ENCODE measurements at places on chromosomes 7 and 10.

DNA sequence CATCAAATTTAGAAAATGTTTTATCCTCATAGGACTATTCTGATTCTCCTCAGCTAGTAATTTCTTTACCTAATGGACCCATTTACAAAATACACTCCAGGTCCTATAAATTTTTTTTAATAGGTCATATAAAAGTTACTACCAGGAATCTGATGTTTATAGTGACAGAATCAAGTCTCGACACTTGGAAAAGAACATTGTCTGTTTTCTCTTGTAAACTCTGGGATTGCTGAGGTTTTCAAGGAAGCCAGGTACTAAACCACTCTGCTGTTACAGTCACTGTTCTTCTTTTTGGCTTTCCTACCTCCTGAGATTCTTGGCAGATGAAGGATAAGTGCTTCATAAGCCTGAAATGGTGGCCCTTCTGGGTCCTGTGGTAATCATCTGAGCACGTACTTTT, 493.1 kb downstream of the AUTS2 start:
- DNase-seq = no peak

GRCh38 chr7:21507627-21508343, 35.1 kb upstream of the DNAH11 start:
- no peak for DNase-seq

DNA sequence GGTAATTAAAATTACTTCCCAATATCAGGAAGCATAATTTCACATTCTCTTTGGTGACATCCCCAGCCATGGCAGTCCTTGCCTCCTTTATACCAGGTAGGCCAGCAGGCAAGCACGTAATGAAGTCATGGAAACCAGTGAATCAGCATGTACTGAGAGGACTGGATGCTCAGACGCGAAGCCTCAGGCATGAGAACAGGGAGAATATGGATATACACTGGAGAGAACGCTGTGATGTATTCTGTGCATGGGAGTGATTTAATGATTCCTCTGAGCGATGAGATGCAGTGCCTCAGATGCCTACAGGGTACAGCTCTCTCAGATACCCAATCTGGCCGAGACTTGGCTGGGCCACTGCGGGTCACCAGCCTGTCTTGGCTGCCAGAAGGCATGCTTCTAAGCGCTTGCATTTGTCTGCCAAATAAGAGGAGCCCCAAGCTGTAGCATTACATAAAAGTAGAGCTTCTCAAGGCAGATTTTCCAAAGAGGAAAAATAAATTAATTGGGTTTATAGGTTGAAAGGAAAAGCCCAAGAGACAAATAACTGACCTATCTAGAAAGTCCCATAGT, 238.1 kb downstream of the RELN start:
- no peak for DNase-seq

DNA sequence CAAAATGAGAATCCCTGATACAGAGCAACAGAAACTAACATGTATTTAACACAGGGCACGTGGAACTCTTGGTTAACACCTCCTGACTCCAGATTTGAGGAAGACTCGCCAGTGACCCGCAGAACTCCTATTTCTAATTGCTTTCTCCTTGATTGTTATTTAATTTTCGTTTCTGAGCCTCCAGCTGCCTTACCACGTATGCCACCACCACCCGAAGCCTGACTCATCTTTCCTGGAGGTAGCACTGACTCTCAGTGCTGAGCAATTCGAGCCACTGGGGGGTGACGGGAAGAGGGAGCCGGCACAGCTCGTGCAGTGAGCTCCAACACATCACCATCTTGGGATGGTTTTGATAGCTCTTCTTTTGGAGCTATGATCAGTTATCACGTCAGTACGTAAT, 273.9 kb upstream of the MGMT start:
- DNase-seq = no peak

DNA sequence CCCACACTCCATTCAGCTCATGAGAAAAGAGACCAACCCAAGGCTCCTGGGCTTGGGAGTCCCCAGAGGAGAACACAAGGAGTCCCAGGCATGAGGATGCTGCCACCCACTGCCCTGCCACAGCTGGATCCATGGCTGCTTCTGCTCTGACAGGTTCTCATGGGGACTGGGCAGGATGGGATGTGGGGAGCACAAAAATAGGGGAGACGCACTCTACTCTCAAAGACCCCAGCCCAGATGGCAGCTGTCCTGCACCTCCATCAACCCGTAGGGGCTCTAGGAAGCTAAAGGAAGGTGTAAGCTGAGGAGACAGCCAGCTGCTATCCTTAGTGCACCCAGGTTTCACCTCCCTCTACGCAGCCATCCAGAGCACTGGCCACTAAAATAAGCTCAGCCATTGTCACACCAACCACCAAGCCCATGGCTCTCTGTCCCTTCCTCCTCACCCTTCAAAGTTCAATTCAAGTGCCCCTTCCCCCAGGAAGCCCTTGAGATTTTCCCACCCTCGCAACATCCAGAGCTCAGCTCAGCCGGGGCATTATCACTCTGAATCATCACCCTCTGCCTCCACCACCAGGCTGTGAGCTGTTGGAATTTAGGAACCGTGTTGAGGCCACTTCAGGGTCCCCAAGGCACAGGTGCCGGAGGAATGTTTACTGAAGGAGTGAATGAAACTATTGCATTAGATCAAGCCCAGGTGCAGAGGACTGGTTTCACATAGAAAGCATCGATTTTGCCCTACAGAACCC, 142.1 kb downstream of the GRID1 start:
- no peak for DNase-seq

DNA sequence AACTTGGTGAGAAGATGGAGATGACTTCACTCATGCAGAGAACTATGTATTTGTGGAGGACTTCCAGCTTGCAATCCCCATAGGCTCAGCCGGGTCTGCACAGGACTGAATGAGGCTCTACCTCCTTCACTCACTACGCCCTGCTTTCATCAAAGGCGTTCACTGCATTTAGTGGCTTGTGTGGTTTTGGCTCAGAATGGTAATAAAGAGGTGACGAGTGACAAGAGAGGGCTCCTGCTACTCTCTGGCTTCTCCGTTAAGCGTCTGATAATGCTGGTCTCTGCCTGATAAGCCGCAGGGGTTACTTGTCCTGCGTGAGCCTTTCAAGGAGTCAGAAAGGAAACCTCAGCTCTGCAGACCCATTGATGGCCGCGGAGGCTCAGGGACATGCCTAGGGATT, 343.4 kb downstream of the PRPF18 start:
- DNase-seq = no peak

GRCh38 chr10:51257511-51258248, 183.4 kb downstream of the PRKG1 start:
- DNase-seq = no peak

- no peak for DNase-seq
These were observed 37.3 kb downstream of the SLC16A9 start for GRCh38 chr10:59672150-59672875.

DNA sequence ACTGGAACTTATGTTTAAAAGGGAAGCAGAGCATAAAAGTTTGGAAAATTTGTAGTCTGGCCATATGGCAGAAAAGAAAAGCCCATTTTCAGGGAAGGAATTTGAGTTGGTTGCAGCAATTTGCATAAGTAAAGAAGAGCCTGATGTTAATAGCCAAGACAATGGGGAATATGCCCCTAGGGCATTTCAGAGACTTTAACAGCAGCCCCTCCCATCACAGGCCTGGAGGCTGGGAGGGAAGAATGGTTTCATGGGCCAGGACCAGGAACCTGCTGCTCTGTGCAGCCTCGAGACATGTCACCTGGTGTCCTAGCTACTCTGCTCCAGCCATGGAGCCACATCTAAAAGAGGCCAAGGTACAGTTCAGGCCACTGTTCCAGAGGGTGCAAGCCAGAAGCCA, 35.3 kb downstream of the HTR7 start:
- DNase-seq = no peak

DNA sequence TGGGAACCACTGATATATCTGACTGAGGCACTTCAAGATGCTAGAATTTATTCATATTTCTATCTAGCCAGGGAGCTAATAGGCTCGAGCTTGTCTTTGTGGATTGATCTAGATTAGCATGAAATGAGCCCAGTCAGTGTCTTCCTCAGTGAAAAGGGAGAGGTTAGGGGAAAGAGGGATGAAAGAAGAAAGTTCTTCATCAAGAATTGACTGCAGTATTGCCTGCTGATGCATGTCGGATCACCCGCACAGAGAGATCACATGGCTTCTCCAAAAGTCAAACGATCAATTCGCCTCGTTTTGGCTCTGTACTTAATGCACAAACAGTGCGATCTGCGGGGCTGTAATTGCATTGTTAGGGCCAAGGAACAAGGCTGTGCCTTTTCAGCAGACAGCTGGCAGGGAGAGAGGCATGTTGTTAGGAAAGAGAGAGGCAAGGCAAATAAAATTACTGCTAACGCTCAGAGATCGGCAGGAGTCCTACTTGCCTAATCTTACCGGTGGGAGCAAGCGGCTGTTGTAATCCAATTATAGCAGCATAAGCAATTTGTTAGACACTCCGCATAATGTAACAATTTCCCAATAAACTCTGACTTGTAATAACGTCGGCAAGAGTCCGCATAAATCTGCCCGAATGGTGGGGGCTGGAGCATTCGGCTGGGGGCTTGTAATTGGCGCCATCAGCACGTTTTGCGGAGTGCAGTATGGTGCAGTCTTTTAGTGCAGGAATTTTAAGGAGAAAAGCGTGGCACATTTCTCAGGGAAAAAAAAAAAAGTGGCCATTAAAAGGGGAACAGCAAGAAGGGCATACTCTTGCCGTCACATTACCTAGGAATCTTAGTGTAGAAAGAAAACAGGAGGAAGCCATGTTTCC, 102.1 kb downstream of the POLL start:
- no peak for DNase-seq

DNA sequence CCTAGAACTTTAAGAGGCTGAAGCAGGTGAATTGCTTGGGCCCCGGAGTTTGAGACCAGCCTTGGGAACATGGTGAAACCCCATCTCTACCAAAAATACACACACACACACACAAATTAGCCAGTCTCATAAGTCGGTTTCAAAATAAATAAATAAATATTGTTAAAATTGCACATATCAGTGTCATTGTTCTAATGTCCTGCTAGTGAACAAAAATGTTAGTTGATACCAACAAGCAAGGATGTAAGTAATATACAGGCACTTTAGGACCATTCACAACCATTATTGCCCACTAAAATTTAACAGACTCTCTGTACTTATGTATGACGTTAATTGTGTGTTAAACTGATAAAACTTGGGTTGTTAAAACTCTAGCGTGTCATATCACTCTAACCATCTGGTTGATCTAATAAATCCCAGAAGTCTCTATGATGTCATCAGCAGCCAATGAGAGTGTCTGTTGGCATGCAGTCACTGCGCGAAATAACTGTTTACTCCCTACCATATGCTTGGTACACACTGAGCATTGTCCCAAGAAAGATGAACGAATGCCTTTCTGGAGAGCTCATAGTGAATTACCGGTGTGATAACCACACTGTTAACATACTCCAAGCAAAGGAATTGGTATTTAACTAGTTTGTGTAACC, 30.4 kb upstream of the OTUD1 start:
- no peak for DNase-seq

- DNase-seq = no peak
These were observed 73.3 kb downstream of the CREB3L2 start for GRCh38 chr7:137928626-137929025.

DNA sequence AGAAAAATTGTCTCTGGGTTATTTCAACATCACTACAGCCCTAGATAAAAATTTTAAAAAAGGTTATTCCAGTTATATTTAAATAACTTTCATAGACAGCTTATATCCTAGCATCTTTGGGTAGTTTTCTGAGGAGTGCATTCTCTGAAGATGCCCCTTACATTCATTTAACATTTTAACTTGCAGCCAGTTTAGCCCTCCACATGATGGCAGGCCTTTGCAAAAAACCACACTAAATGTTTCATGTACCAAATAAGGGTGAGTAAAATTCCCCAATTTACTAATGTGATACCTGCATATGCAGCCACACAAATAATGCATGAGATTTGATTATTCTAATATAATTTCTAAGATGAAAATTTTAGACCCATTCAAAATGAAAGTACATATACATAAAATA, 108.4 kb upstream of the ZWINT start:
- DNase-seq = no peak

- DNase-seq = no peak
These were observed 59.5 kb upstream of the PDLIM1 start for GRCh38 chr10:95350219-95350829.

DNA sequence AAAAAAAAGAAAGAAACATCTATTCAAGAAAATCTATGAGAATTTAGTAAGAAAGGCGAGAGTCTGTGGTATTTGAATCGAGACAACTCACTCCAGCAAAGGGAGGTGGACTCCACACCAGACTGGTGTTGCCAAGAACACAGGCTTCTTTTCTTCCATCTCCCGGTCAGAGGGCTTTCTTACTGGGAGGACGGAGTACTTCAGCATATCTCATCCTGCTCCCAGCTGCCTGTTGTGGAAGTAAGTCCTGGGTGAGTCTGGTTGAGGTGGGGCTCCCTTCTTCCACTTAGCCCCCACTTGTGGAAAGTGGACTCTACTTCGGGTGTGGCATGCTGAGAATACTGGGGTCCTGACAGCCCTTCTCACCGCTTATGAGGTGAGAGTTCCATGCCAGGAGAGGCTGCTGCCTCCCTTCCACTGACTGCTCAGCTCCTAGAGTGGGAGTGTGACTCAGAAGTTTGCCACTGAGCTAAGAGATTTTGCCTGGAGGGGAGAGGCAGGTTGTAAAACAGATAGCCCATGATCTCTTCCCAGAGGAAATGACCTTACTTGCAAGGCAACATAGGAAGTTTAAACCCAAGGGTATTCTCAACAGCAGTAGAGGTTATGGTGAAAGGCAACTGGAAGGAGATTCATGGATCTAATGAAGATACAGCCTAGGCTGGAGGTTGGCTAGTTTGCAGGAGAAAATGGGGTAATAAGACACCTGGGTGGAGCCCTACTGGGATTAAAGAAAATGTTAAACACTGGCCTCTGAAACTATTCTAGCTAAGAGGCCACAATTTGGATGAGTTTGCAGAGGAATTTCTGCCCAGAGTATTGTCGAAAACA, 3.5 kb upstream of the NACAD start:
- DNase-seq = no peak

- DNase-seq = no peak
These were observed 124.1 kb downstream of the SMURF1 start for GRCh38 chr7:99019523-99020412.

DNA sequence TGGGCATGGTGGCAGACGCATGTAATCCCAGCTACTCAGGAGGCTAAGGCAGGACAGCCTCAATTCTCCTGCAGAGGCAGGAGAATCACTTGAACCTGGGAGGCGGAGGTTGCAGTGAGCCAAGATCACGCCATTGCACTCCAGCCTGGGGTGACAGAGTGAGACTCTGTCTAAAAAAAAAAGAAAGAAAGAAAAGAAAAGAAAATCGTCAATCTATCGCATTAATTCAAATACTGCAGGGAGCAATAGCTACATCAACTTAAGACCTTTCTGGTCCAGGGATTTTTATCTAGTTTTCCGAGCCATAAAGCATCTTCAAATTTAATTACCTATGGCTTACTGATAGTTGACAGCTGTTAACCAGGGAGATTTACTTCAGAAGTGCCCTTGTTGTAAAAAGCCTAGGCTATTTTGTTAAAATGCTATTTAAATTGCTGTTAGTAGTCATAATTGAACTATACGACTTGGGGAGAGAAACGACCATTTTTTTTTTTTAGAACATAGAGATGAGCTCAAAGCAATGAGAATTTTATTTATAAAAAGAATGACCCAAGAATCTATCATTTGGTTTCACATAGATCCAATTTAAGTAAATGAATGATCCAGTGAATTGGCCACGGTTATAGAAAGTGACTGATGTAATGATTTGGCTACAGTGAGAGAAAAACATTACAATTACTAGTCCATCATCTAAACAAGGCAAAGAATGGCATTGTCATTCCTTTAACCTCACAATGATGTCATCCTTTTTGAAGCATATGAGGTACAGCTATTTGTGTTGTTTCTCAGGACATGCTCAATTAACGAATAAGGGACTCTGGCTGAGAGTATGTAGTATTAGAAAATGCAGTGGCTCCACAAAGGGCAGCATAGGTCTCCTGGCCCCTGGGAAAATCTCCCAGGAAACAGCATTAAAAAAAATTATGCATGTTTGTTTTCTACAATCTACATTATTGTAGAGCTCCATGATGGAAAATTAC, 85.3 kb downstream of the SEMA3C start:
- no peak for DNase-seq

Measured in type B pancreatic cell (in vitro differentiated cells).